ENCODE measurements at places on chromosomes 5 and 9.

DNA sequence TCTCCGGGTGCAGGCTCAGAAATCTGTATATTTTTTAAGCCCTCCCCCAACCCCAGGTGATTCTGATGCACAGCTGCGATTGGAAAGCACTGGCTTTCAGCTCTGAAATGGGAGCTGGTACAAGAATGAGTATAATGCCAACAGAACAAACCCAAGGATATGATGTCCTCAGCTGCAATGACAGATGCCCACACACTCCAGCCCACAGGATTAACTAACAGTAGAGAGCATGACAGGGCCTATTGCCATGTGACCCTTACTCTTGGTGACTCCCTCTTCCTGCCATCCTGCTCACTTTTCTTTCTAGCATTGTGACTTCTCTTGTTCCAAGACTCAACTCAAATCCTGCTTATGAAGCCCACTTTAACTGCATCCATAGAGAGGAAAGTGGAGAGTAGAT, 174.5 kb downstream of the FGF18 start:
- DNase-seq: no peak

GRCh38 chr9:15294604-15295003, 12.4 kb downstream of the TTC39B start:
- DNase-seq: no peak

DNA sequence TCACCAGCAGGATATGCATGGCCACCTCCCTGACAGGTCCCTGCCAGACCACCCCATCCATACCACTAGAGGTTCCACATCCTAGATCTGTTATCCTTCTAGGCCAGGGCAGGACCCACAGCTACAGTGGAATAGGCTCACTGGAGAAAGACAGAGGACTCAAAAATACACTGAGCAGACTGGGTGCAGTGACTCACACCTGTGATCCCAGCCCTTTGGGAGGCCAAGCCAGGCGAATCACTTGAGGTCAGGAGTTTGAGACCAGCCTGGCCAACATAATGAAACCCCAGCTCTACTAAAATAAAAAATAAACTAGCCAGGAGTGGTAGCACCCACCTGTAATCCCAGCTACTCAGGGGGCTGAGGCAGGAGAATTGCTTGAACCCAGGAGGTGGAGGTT, 56.5 kb upstream of the TESK1 start:
- no peak for DNase-seq

- no peak for DNase-seq
Observed at GRCh38 chr5:108074626-108075025, 307.3 kb downstream of the FBXL17 start.

- DNase-seq: no peak
Observed at GRCh38 chr5:135497971-135498636, 37.7 kb downstream of the NEUROG1 start.

DNA sequence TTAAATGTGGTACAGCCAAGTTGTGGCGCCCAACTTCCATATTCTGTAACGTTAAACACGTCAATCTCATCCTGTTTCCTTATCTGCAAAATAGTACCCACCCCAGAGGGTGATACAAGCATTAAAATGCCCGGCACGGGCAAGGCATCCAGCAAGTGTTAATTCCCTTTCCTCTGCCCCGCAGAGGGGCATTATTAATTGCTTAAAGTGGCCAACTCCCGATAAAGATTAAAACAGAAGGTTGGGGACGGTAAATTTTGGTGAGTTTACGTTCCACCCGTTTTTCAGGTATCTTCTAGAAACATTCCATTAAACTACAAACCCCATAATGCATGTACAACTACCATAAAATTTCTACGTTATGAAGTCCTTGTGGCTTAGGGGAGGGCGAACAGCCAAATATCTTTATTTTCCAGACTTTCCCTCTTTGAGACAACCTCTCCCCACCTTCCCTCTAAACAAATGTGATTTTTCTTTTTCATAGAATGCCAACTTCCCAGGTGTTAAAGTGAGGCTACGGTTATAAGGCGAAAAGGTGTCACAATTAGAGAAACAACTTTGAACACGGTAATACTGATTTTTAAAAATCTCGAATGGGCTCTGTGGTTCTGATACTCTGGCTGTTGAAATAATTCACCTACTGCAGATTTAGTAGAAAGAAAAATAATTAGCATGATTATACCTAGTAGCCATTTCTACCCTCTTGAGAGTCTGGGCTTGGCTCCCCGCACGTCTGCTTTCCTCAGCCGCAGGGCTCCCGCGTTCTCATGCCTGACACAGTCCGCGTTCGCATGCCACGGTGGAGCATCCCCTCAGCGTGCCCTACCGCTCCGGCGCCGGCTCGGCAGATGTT, 1.2 kb upstream of the GPBP1 start:
- no peak for DNase-seq

- no peak for DNase-seq
Observed at GRCh38 chr9:114216081-114216480, 60.7 kb downstream of the COL27A1 start.

All from AG09309 (cell line).